ENCODE measurements at places on chromosomes 16 and 17.

DNA sequence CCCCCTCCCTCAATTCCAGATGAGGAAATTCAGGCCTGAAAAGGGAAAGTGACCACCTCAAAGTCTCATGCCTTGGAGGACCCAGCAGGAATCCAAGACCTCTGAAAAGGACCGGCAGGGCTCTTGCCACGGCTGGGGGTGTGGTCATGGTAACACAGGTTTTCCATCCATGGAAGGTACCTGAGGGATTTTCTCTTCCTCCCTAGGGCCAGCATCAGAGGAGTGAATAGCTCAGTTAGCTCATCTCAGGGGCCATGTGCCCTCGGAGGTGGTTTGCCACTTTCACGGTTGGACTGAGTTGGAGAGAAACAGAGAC, 1.3 kb downstream of the CIITA start:
- no peak for DNase-seq

GRCh38 chr16:80559369-80559768, 18.6 kb downstream of the DYNLRB2 start:
- no peak for DNase-seq

DNA sequence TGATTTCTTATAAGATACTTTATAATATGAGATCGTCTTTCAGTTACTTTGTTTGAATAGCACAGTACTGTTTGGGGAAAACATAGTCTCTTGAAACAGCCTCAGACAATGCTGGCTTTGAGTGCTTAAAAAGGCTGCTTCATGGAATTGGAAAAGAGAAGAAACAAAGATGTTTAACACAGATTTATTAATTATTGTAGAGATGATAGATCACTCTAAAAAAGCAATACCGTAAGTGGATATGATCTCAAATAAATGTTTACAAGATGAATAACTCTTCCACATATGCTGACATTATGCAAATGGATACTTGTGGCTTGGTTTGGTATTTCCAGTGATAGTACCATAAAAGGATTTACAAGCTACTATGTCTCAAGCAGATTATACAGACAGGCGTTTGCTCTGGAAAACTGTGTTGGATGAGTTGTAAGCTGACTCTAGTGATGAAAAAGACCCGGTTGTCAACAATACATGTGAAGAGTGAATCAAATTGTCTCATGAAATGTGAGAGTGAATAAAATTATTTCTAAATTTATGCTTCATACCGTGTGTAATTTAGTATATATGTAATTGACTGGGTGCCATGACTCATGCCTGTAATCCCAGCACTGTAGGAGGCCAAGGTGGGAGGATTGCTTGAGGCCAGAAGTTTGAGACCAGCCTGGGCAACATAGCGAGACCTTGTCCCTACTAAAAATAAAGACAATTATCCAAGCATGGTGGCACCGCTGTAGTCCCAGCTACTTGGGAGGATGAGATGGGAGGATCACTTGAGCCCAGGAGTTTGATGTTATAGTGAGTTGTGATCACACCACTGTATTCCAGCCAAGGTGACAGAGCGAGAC, 105.4 kb downstream of the FTO start:
- no peak for DNase-seq

DNA sequence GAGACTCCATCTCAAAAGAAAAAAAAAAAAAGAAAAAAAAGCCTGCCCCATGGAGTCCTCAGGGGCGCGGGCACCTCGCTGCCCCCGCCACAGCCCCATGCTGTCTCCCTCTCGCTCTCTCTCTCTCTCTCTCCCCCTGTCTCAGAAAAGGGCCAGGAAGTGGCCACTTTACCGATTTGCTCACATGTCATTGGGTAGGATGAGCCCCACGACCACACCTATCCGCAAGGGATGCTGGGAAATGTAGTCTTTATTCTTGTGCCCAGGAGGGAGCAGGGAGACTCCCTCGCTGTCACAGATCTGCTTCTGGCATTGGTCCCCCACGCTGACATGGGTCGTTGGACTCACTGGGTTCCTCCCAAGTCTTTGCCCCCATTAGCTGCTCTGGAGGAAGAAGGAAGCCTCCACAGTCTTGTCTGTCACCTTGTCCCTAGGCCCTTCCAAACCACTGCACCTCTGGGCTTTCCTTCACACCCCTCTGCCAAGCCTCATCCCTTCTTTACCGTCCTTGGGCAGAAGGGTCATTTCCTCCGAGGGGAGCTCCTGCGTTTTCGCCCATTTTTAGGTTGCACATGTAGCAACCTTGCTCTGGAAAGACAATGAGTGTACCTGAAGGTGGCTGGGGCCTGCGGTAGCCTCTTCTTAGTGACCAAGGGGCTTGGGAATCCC, 6.9 kb upstream of the GJD3 start:
- no peak for DNase-seq

DNA sequence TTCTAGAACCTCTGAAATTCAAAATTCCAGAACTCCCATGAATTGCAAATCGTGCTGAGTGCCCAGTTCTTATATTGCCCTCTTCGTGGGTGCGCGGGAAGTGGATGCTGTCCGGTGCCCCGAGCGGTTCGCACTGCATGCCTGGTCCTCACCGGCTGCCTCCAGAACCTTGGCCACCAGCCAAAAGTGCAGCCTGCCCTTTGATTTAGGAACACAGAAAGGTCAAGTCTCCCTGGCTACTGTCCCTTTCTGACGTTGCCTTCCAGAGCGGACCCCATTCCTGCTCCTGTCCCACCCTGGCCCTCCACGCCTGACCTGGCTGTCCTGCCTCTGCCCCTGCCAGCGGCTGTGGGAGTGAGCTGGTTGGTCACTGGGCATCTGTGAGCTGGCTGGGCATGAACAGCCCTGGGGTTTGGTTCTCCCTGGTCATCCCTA, 9.7 kb downstream of the NEUROD2 start:
- DNase-seq: no peak

DNA sequence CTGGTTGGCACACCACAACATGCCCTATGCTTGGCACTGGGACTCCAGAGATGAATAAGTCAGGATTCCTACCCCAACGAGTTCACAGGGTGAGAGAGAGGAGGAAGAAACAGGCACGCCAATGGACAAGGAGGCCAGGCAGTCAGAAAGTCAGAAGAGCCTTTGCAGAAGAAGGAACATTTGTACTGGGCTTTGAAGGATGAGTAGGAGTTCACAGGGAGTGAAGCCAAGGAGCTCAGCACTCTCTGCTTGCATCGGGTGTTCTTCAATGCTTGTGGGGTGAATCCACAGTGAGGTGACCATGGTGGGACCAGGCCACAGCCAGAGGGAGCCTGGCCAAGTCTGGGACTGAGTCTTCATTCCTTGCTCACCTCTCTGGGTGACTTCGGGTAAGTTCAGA, 47.5 kb downstream of the AIPL1 start:
- no peak for DNase-seq

GRCh38 chr16:85513180-85513579, 99.9 kb upstream of the GSE1 start:
- no peak for DNase-seq

DNA sequence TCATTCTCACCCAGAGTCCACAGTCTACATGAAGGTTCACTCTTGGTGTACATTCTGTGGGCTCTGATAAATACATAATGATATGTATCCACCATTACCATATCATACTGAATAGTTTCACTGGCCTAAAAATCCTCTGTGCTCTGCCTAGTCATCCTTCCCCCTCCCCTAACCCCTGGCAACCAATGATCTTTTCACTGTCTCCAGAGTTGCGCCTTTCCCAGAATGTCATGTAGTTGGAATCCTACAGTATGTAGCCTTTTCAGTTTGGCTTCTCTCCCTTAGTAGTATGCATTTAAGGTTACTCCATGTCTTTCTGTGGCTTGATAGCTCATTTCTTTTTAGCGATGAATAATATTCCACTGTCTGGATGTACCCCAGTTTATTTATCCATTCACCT, 101.3 kb downstream of the NOG start:
- no peak for DNase-seq

DNA sequence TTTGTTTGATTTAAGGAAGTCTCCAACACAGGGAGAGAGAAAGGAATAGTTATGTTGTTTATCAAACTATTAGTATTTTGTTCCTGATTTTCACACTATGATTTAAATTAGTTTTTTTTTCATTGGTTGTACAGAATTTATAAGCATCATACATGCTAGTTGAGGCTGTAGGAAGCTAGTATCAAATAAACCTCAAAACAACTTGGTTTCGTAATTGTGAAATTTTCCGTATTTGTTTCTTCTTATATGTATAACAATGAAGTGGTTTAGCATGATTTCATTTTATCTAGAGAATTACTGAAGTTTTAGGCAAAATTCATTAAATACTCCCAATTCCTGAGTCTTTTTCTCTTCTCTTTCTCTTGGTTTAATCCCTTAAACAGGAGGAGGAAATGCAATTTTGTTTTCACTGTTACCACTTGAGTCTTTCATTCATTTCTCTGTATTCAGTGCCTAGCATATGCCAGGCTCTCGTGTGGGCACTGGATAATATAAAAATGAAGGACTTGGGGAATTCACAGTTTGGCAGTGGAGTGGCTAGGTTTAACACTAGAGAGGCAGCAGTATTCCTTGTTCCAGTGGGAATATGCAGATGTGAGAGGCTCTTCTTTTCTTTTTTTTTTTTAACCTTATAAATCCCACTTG, 1.8 kb downstream of the CYLD start:
- no peak for DNase-seq

DNA sequence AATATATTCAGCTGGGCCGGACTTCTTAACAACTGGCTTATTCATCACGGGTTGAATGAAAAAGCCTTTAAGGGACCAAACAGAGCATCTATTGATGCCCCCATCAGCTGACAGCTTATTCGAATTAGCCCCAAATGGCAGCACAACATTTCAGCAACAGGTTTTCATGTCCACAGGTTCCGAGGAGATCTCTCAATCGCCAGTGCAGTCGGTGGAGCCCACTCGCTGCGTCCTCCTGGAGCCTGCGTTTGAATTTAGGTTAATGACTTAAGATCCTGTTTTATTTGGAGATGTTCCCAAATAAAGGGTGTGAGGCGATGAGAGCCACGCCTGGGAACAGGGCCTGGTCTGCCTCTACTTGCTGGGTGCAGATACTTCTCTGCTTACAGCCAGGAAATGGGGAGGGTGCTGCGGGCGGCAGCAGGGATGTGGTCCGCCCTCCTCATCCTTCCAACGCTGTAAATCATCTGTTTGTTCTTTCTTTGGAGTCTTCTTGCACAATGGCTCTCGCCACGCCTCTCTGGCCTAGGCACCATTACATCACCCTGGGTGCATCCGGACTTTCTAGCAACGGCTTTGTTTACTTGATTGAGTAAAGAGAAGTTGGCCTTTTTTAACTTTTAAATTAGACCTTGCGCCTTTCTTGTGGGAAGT, 22.6 kb downstream of the NDE1 start:
- DNase-seq: peak; percentile 42

- no peak for DNase-seq
Observed at GRCh38 chr16:48950184-48950583, 331.5 kb downstream of the CBLN1 start.

DNA sequence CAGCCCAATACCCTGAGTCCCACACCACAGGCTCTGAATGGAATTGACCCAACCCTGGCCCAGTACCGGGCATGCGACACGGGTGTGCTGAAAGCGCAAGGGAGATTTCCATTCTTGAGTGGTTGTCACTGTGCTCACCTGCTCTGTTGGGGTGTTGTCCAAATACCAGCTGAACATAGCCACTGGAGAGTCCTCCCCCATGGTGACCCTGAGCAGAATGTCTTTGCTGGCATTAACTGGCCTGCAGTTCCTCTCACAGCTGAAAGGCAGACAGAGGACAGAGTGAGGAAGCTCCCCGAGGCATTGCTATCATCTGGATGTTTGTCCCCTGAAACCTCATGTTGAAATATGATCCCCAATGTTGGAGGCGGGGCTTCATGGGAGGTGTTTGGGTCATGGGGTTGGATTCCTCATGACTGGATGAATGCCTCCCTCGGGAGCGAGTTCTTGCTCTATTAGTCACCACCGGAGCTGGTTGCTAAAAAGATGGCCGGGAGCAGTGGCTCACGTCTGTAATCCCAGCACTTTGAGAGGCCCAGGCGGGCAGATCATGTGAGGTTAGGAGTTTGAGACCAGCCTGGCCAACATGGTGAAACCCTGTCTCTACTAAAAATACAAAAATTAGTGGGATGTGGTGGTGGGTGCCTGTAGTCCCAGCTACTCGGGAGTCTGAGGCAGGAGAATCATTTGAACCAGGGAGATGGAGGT, 57.3 kb upstream of the BCO1 start:
- DNase-seq: no peak

GRCh38 chr17:18958611-18959010, 6.6 kb downstream of the SLC5A10 start:
- DNase-seq: no peak

- DNase-seq: no peak
Observed at GRCh38 chr16:31466381-31466841, 5.5 kb upstream of the TGFB1I1 start.

GRCh38 chr17:19753661-19754463, 5.8 kb upstream of the ALDH3A1 start:
- DNase-seq: no peak

- no peak for DNase-seq
Observed at GRCh38 chr17:9788601-9789000, 2.8 kb downstream of the DHRS7C start.

GRCh38 chr17:68461589-68461988, 4.3 kb upstream of the WIPI1 start:
- DNase-seq: no peak

Data from activated naive CD4-positive, alpha-beta T cell treated with anti-CD3 and anti-CD28 coated beads, Interleukin-2, amount 50 U/mL, for 16 hours (primary cell).